ENCODE measurements at places on chromosomes 1 and 21.

DNA sequence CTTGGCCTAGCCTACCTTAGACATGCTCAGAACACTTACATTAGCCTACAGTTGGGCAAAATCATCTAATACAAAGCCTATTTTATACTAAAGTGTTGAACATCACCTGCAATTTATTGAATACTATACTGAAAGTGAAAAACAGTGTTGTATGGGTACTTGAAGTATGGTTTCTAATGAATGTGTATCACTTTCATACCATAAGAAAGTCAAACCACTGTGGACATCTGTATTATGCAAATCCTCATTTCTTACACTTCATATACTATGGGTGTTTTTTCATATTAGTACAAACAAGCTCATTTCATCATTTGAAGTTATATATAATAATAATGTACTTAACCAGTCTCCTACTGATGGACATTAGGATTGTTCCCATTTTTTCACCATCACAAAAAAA is 41.2 kb downstream of the TDRD5 start:
- DNase-seq = no peak

GRCh38 chr1:115929881-115930280 is 46.4 kb upstream of the SLC22A15 start:
- DNase-seq = peak; percentile 58

DNA sequence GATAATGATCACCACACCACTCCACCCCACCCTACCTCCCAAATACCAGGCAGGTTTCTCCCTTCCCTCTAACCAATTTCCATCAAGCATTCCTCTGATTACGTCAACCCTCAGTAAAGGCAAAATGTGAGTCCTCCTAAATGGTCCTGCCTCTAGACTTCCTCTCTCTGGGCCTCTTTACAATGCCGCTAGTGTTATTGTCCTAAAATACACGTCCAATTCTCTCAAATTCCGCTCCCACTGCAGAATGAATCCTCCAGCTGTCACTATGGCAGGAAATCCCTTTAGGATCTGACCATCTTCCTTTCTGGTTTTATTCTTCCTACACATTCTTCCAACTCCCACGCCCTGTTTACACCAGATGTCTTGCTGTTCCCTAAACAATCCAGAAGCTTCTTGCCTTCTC is 68.7 kb downstream of the DEGS1 start:
- DNase-seq = peak; percentile 18

- DNase-seq = no peak
These were observed 409.2 kb upstream of the PLXNA2 start for GRCh38 chr1:208653426-208653825.

- no peak for DNase-seq
These were observed 25.5 kb downstream of the ZC3H11B start for GRCh38 chr1:219587401-219587800.

DNA sequence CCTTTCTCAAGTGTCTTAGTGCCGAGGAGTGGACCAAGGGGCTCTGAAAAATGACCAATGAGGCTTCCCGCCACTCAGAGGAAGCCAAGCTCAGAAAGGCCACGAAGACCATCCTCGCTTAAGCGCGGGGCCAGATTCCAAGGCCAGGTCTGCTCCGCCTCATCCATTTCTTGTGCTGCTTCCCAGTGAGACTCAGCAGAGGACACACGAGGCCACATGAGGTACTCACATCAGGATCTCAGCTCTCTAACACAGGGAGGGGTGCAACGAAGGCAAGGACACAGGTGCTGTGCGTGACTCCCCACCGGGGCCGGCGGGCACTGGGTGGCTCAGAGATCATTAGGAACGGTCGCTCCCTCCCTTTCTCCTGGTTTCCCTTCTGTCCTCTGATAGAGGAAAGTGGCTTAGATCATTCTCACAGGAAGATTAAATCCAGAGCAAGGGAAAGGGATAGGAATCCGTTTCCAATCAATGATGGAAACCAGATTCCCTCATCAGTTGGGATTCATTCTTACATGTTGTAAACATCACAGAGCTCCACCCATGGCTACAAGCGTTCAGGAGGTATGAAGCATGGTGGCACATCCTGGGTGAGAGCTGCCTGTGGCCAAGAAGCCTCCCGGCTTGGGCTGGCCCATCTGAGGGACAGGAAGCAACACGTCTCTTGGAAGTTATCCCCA is 46.7 kb downstream of the CAPZB start:
- no peak for DNase-seq

- no peak for DNase-seq
These were observed 70.8 kb upstream of the ABCG1 start for GRCh38 chr21:42148097-42148496.

DNA sequence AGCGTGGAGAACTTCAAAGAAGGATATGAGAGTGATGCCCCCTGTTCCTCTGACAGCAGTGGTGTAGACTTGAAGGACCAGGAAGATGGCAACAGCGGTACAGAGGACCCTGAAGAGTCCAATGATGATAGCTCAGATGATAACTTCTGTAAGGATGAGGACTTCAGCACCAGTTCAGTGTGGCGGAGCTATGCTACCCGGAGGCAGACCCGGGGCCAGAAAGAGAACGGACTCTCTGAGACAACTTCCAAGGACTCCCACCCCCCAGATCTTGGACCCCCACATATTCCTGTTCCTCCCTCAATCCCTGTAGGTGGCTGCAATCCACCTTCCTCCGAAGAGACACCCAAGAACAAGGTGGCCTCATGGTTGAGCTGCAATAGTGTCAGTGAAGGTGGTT is 14.0 kb downstream of the CERS2 start:
- no peak for DNase-seq
